ENCODE measurements at places on chromosomes 12 and 14.

DNA sequence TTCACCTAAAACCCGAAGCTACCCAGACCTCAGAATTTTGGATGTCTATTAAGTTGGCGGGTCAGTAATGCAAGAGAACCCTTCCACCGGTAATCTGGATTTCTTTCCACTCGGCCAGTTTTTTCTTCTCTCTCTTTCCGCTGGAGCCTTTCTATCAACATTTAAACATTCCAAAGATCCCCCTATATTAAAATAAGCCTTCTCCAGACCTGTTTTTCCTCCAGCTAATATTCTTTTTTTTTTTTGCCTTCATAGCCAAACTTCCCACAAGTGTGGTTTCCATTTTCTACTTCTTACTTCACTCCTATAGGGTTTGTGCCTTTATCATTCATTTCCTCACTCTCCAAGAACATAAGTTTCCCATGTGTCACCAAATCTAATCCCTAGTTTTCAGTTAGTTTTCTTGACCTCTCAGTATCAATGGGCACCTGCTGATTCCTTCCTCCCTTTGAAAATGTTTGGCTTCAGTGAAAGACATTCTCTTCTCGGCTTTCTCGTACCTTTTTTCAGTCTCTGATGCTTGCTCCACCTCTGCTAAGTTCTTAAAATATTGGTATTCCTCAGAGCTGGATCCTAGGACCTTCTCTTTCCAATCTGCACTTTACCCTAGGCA, 583 bp upstream of the SDR39U1 start:
- DNase-seq: peak; percentile 20

GRCh38 chr12:8078398-8078797, 3.7 kb upstream of the NECAP1 start:
- peak; percentile 76 for DNase-seq

- no peak for DNase-seq
Observed at GRCh38 chr12:31832740-31833729, 104.2 kb upstream of the AMN1 start.

DNA sequence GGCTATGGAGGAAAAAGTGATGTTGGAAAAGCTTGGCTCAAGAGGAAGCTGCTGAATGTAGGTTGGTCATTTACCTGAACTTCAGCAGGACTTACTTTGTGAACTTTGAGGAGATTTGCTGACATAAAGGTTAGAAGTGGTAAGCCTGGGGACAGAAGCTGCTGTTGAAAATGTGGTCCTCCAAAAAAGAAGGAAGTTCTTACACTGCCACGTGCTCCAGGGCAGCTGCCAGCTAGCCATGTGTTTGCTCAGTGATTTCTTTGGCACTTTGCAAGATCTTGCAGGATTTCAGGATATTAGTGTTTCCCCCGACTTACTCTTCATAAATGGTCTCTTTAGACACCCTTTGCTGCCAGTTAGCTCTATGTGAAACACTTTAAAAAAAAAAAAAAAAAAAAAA, 14.8 kb upstream of the DYRK2 start:
- no peak for DNase-seq

DNA sequence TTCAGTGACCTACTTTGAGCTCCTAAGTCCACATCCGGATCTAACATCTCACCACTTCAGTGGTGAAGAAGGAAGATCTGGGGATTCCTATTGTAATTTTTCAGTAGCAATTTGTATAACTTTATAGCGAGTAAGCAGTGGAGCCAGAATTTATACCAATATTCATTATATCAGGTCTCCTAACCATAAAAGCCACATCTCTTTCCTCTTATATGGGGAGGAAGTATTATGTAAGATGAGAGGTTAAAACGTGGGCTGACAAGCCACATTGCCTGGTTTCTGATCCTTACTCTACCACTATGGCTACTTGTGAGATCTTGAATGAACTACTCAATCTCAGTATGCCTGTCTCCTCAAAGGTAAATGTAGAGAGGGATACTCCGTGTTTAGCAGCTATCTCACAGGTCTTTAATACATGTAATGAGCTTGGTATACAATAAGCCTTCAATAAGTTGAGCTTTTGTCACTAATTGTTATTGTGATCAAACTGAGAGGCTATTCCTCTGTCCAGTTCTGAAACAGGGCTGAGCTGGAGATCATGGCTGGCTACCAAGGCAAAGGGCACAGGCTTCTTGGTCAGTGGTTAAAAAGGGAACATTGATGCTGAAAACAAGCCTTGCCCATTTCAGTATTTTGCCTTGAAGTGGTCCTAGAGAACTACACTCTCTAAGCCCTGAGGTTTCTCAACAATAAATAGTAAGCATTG, 3.3 kb upstream of the TMEM117 start:
- DNase-seq: no peak

Measured in ACHN (cell line).